A172 (cell line): ENCODE measurements at places on chromosomes 6 and 20. TPM values are rescaled to one million over a fixed set of nuclear protein-coding genes. Genes with fewer than 3 reads are reported as not detected.
A peak's percentile ranks its signal among the peaks of the same experiment; 100 is the strongest.

DNA sequence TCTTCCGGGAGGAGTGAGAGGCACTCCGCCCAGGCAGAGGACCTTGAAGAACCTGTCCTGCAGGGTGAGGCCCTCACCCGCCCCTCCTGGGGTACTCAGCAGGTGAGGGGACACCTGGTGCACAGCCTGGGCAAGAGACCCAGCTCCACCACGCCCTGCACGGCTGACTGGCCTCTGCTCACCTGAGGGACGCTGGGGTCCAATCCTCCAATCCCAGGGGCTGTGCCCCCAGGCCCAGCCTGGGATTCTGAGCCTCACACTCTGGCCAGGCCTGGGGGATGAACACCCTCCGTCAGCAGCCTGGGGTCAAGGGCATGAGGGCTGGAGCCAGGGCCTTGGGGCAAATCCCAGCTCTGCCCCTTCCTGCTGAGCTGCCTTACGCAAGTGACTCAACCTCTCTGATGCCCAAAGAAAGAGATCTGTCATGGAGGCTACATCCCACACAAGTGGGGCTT is 149.9 kb upstream of the PTPN1 start:
- no peak for DNase-seq

DNA sequence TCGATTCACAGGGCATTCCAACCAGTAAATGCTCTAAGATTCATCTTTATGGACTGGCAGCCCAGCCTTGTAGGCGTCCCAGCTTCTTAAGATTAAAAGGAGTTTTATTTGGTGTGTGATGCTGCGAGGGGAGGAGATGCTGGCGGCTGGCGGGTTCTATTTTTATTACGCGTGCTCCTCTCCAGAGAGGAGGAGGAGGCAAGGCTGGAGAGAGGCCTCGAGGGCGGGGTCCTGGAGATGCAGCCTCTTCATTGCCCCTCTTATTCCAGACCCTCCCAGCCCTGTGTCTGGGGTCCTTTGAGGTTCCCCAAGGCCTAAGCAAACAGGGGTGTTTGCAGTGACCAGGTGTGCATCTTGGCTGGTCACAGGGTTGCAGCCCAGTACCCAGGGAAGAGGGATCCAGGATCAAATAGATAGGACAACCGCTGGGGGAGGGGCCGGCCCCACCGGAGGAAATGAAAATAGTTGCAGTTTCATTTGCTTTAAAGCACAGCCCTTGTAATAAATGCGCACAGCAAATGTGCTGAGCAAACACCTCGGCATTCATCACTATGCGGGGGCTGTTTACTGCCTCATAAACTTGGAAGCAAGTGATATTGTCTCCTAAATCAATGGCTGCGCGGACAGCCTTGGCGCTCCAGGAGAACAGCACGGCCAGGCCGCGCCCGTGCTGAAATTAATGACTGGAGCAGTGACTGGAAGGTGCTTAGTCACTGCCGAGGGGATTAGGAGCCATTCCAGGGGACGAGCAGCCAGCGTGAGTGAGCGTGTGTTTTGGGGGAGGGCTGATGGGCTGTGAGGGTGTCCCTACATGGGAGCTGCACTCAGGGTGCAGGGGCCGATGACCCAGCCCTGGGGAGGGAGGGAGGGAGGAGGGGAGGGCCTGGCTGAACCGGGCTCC is 83.0 kb downstream of the TMEM242 start:
- DNase-seq, result peak; percentile 69

The NRN1 gene
- total RNA-seq, result 6.5 and 8.7 TPM in 2 replicates

DNA sequence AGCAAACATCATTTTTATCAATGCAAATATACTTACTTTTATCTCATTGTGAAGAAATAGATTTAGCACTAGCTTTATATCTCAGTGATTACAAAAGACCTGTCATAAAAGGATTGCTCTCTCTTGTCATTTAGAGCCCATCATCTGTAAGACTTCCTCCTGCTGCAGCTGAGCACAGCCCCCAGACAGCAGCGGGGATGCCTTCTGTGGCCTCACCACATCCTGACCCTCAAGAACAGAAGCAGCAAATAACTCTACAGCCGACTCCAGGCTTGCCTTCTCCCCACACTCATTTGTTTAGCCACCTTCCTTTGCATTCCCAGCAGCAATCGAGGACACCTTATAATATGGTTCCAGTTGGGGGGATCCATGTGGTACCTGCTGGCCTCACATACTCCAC is 127.0 kb upstream of the EDN1 start:
- no peak for DNase-seq

The PTK7 gene
- 82.3 and 84.6 TPM in 2 replicates for total RNA-seq

- peak; percentile 6 for DNase-seq
Observed at GRCh38 chr6:122476131-122476530, 4.5 kb upstream of the SERINC1 start.
